NCI-H524 treated with DMSO at 0.1 percent for 48 hours (cell line): ENCODE measurements at places on chromosomes 2 and 18.

- DNase-seq, result no peak
Observed at GRCh38 chr2:173298536-173299097, 56.1 kb upstream of the CDCA7 start.

- DNase-seq, result no peak
Observed at GRCh38 chr2:185817991-185818390, 79.4 kb downstream of the FSIP2 start.

DNA sequence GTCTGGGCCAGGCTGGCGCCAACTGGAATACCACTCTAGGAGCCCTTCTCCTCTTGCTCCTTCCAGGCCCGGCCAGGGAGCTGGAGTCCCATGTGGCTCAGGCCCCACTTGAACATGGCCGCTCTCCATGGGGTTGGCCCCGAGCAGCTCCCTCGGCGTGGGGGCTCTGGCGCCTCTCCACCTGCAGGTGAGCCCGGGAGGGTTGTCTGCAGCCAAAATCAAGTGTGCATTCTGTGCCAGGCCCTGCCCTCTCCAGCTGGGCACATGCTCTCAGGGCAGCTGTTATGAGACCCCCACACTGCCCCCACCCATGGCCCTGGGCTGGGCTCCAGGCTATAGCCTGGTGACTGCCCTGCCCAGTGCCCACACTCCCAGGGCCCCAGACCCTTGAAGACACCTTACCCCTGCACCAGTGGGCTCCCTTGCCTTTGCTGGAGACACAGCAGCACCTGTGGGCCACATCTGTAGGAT, 45.8 kb upstream of the HS6ST1 start:
- no peak for DNase-seq

GRCh38 chr2:150688016-150688415, 200.5 kb upstream of the RND3 start:
- DNase-seq, result no peak

DNA sequence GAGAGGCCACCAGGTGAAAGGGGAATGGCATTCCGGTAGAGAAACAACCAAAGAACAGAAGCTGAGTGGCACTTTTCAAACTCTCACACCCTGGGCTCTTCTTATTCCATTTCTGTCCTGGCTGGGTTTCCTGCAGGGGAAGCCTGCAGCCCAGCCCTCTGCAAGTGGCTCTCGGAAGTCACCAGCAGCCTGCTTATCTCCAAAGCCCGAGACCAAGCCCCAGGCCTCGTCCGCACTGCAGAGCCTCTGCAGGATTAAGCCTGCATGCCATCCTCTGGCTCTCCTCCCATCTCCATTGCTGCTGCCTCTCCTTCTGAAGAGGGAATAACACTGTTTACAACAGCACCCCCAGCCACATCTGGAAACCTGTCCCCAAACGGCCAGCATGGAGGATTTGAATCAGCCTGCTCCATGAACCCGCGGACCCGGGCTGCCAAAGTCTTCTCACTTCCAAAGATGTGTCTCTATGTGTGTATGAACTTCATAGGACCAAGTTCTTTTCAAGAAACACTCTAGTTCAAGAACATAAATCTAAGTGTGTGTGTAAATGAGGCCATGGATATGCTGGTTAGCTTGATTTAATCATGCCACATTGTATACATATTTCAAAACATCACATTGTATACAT, 54.2 kb downstream of the DIPK1C start:
- no peak for DNase-seq

DNA sequence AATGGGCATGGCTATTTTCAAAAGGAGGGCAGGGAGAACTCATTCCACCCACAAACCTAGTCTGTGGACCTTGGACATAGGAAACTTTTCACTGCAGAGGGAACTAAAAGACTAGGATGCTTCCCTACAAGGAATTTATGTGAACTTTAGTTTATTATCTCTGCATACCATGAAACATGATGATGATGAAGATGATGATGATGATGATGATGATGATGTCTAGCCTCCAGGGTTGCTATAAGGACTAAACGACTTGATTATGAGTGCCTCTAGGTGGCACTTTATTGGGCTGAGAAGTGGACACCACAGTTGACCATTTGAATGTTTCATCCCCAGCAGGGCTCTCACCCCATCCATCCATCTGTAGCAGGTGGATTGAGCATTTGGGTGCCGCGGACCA, 260.0 kb upstream of the TCF4 start:
- no peak for DNase-seq

- DNase-seq, result no peak
Observed at GRCh38 chr2:14516844-14517243, 115.7 kb upstream of the LRATD1 start.

DNA sequence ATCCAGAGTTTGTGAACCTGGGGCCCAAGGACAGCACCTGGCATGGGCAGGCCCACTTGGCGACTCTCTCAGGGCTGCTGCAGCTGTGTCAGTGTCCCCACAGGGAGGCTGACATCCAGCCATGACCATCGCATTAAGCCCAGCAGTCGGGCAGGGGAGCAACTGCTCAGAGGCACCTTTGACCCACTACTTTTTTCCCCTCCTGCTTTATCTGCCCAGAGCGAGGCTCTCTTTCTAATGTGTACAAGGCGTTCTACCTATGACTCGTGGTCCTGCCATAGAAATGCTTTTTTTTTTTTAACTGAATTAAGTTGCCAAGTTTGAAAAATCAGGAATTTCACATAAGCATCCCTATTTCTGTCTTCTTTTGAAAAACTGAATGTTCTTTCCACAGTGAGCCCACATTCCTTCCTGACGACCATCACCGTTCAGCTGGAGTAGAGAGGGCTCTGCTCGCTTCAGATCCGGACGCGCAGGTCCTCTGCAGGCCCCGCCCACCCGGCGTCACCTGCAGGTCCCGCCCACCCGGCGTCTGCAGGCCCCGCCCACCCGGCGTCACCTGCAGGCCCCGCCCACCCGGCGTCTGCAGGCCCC, 403 bp upstream of the CLUL1 start:
- no peak for DNase-seq

DNA sequence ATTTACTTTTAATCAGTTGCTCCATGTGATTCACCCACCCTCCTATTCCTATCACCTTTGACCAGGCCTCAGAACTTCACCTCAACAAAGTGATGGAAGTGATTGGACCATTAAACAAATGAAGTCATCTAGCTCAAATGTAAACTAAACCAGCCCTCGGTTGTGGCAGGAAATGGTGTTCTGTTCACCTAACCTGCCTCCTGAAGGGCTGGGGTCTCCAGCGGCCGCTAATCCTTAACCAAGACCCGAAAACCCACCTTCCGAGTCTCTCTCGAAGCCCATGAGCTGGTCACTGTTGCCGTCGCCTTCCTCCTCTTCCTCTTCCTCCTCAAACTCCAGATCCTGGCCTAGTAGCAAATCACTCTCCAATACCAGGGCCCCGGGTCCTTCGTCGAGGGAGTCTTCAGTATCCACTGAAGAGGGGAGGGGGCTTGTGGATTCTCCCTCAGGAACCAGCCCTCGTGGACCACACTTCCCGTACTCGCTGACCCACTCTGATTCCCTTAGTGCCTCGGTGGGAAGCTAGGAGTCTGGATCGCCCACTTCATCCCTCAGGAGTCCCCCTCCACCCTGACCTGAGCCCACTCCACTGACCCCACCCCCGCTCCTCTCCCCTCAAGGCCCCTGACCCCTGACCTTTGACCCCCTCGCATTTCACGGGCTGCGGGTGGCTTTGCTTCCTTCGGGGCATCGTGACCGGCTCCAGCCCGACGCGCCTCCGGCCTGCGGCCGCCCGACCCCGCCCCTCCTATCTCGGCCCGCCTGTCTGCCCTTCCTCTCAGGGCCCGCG, 503 bp downstream of the ZNF513 start:
- no peak for DNase-seq

- DNase-seq, result no peak
Observed at GRCh38 chr2:160371251-160372009, 122.2 kb downstream of the RBMS1 start.

- peak; percentile 78 for DNase-seq
Observed at GRCh38 chr2:199147216-199147615, 310.5 kb downstream of the SATB2 start.

DNA sequence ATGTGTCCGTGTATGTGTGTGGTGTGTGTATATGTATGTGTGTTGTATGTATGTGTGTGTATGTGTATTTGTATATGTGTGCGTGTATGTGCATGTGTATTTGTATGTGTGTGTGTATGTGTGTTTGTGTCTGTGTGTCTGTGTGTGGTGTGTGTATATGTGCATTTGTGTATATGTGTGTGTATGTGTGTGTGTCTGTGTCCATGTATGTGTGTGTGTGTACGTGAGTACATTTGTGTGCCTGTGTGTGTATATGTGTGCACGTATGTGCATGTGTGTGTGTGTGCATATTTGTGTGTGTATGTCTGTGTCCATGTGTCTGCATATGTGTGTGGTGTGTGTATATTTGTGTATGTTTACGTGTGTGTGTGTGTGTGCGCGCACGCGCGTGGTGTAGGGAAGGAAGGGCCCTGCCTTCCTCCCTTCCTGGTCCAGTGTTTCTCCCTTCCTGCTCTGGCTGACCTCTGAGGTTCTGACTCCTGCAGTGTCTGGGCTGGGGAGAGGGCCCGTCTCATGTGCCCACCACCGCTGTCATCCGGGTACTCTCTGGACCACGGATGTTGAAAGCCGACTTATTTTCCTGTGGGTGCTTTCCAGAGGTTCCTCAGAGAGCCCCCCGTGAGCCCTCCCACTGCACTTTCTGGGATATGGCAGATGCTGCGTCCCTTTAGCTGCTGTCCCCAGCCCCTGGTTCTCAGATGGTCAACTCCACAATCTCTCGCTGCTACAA, 209.5 kb downstream of the DYSF start:
- DNase-seq, result no peak

DNA sequence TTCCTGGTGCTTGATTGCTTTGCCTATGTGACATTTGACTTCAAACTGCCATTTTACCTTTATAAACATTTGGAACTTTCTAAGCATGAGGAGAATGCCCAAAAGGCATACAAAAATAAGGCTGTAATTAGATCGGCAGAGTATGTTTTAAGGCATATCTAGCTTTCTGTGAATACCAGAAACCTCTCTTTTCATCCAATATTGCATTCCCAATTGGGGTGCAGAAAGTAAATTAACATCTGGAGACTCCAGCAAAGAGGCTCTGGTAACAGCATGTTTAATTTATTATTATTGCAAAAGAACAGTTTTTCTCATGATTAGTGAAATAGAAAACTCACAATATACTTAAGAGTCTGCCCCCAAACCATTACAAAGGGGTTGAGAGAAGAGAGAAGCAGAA, 32.1 kb downstream of the FRZB start:
- no peak for DNase-seq

- peak; percentile 24 for DNase-seq
Observed at GRCh38 chr18:2570772-2571199, 519 bp downstream of the METTL4 start.

DNA sequence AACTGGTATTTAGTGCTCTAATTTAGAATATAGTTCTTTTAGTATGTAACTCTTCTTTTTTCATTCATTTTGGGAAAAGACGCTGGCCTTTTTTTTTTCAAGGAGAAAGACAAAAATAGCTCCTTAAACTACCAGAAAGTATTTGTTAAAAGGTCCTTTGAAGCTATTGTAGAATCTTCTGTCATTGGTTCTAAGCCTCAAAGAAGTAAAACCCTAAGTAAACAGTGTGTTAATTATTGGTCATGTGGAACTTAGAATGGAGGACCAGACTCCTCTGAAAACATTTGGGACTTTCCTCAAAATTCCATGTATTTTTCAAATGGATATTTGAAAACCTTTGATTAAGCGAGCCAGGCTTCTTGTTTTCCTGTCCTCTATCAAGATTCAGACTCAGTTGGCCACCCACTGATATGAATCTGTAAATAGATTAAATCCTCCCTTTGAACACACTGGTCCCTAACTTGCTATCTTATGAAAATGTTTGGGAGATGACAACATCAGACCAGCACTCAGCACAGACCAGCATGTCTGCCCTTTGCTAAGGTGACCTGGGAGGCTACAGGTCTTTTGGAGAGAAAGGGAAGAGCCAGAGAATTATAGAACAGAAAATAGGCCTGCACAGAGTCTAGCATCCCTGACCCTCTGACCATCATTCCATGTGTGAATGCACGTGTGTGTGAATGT, 120.3 kb upstream of the GATA6 start:
- DNase-seq, result no peak

DNA sequence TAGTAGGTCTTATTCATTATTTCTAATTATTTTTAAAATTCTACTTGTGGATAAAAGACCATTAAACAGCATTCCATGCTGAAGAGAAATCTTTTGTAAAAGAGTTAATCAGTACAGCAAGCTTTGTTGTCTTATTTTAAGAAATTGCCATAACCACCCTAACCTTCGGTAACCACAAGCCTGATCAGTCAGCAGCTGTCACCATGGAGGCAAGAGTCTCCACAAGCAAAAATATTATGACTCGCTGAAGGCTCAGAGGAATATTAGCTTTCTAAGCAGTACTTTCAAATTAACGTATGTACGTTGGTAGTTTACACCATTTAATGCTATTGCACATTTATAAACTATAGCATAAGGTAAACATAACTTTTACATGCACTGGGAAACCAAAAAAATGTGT, 650.5 kb upstream of the LINC00305 start:
- no peak for DNase-seq

DNA sequence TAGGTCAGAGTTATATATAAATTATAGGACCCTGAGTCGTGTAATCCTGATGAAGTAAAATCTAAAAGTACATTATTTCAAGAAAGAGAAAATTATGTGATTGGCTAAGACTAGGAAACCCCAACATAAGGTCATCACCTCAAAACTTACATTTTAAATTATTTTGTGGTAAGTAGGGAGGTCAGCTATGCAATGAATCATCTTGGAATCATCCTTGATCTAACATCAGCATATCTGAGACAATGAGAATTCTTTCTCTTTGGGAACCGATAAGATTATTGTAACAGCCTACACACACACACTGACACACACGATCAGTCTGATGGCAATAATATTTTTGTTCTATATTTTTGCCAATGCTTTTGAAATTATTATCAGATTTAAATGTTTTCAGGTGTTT, 904.8 kb upstream of the CHAC2 start:
- DNase-seq, result no peak

GRCh38 chr2:227703280-227703732, 14.5 kb downstream of the SLC19A3 start:
- no peak for DNase-seq

GRCh38 chr18:77087393-77088141, 45.0 kb downstream of the MBP start:
- DNase-seq, result no peak
